EL (cell line): ENCODE measurements at places on chromosomes 6 and 20.
A peak's percentile ranks its signal among the peaks of the same experiment; 100 is the strongest.

- peak; percentile 44 for DNase-seq
These were observed 29.4 kb downstream of the THBS2 start for GRCh38 chr6:169224185-169224695.

GRCh38 chr6:82875573-82876185 lies 190.0 kb downstream of the UBE3D start:
- peak; percentile 88 for DNase-seq

GRCh38 chr20:17287503-17287902 lies 60.7 kb downstream of the PCSK2 start:
- DNase-seq: no peak

DNA sequence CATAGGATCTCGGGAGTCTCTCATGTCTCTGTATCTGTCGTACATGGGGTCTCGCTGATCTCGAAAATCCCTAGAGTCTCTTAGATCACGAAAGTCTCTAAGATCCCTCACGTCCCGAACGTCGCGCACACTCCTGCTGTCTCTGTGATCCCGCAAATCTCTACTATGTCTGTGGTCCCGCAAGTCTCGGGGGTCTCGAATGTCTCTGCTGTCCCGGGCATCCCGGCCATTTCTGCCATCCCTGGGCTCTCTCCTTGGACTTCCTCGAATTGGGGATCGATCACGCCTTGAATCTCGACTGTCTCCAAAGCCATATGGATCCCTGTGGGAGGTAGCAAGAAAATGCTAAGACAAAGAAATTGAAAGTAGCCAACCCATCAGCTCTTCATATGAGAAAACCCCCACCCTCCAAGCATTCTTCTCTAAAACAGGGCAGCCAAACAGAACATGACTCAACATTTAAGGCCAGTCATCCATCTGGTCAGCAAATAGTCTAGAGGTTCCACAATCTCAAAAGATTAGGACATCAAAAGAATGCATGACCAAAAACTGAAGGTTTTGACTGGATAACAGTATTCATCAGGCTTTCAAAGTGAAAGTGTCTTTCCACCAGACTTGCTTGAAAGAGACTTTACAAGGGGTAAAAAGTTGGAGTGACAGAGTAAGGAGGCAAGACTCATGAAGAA lies 19.4 kb downstream of the NCOA5 start:
- peak; percentile 78 for DNase-seq

GRCh38 chr20:63138855-63139341 lies 77.0 kb downstream of the YTHDF1 start:
- no peak for DNase-seq

GRCh38 chr6:14693301-14694192 lies 552.3 kb upstream of the JARID2 start:
- no peak for DNase-seq

GRCh38 chr6:44735630-44735963 lies 348.1 kb downstream of the CDC5L start:
- DNase-seq: peak; percentile 81

- DNase-seq: no peak
These were observed 48.1 kb downstream of the RIPOR2 start for GRCh38 chr6:24887545-24888140.

GRCh38 chr6:158018041-158018771 lies 36.5 kb downstream of the SYNJ2 start:
- no peak for DNase-seq

- DNase-seq: no peak
These were observed 130.5 kb downstream of the MRPL14 start for GRCh38 chr6:43996618-43997344.

DNA sequence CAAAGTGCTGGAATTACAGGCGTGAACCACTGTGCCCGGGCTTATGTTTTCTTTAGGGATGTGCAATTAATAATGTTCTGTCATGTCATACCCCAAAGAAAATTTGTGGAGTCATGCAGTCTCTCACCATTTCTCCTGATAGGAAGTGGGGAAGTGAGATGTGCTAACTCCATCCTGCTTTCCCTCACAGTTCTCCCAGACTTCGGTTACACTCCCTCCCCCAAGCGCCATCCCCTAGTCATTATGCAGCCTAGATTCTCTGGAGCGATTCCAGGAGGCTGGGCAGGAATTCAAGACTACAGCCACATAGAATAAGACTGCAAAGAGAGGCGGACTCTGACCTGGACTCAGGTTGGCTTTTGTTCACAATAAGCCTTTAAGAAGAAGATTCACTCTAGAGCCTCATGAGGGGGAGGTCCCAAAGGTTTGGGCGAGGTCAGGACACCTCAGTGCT lies 271.4 kb downstream of the ALDH8A1 start:
- DNase-seq: peak; percentile 44

DNA sequence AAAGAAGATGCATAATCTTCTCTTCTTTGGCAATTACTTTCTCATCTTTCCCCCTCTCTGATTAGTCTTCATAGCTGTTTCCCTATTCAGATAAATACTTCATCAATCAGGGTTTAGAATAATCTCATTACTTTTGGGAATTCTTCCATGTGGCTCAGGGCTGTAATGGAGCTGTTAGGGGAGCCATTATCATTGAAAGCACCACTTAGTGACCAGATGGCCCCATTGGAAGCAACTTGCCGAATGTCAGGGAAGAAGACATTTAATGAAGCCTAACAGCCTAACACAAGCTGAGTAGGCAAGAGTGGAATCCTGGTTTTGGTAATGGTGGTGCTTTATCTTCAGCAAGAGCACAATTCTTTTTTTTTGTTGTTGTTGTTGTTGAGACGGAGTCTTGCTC lies 45.0 kb downstream of the TIAM2 start:
- DNase-seq: no peak

DNA sequence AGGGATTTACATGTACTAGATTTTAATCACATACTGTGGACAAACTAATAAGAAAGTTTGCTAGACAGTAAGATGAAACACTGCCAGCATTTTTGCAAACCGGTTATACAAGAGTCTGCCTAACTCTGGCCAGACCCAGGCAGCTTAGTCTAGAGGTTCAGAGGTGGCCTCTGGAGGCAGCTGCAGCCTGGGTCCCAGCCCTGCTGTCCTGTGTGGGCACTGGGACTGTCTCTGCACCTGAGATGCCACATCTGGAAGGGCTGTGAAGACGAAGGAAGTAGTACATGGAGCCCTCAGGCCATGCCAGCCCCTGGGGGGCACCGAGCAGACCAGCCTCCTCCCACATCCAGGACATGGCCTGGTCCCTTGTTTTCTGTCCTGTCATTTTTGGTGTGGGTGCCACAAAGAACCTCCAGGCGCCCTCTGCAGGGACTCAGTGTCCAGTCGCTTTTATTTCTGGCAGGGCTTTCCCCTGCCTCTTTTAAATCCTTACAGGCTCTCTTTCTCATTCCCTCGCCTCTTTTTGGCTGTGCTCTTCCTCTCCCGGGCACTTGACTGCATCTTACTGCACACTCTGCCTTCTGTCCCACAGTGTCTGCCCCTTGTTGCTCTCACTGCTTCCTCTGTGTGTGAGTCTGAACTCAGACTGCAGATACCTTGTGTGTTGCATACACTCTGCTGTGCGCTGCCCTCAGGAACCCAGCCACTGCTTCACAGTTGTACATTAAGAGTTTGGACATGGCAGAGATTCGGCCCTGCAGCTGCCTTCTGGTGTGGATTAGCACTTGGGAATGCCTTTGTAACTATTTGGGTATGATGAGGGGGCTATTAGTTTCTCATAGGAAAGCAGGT lies 216.7 kb downstream of the ZDHHC14 start:
- DNase-seq: peak; percentile 50

GRCh38 chr6:54071821-54072340 lies 39.4 kb upstream of the MLIP start:
- DNase-seq: no peak

DNA sequence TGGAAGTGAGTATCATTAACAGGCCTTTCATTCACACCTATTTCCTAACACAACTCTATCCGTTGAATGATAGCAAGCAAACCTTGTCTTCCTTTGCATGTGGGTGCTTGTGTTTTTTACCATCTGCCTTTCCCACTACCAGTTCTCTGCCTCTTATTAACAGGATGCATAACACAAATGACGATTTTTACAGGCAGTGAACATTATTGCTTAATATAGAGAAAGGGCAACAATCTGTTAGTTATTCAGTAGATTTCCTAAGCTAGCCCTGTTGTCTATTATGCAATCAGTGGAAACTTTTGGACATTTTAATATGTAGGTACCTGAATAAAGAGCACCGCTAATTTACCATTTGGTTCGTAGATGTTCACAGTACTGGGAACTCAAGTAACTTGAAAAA lies 348.8 kb upstream of the PLCB4 start:
- DNase-seq: no peak

DNA sequence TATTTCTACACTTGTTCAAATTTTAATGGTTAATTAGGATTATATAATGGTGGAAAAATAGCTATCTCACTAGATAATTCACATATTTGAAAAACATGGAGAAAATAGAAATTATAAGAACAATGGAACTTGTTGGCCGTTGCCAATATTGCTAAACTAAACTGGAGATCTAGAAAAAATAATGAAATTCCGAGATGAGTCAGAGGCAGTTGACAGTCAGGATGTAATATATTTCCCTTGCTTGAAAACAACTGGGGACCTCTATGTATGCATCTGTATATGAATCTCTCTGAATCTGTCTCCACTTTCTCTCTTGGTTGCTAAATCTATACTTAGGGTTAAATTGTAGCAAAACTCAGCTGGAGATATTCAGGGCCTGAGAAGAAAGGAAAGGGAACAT lies 1108.2 kb upstream of the GJE1 start:
- DNase-seq: no peak

DNA sequence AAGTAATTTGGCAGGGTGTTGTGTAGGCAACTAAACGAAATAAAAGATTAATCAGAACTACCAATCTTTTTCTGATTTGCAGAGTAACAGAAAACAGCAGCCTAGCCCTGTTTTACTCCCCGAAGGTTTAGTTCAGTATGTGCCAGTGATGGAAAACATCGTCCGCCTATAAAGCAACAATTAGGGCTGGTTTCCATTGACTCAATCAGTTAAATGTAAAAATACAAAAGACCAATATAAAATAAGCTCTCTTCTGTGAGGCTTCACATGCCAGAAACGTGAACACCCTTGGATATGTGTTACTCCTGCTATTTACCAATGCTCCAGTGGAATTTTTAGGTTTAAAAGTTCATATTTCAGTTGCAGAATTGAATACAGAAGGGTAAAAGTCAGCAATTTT lies 210.5 kb upstream of the RSPO3 start:
- DNase-seq: no peak

DNA sequence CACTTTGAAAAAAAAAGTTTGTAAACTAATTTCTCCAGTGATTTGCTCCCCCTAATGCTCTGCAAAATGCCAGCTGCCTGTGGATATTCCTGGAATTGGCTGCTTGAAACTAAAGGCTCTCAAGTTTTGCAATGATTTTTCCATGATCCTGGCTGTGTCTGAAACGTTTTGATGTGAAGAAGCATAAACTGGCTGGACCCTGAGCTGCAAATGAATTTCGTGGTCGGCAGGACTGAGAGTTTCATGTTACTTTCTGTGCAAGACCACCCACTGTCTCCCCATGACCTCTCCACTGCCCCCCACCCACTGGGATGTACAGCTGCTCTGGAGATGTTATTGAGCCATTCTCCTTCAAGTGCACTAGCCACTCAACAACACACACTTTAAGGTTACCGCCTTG lies 171.3 kb upstream of the SSTR4 start:
- DNase-seq: no peak

DNA sequence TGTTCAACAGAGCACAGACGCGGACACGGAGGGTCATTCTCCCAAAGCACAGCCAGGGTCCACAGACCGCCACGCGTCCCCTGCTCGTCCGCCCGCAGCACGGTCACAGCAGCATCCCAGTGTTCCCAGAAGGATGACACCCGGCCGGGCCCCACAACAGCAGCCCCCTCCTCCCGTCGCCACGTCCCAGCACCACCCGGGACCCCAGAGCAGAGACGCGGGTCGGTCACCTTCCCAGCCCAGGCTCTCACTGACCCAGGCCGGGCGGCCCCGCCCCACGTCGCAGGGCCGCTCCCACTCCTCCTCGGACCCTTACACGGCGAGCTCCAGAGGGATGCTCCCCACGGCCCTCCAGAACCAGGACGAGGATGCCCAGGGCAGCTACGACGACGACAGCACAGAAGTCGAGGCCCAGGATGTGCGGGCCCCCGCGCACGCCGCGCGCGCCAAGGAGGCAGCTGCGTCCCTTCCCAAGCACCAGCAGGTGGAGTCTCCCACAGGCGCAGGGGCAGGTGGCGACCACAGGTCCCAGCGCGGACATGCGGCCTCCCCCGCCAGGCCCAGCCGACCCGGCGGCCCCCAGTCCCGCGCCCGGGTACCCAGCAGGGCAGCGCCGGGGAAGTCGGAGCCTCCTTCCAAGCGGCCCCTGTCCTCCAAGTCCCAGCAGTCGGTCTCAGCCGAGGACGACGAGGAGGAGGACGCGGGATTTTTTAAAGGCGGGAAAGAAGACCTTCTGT lies 64.3 kb downstream of the FNDC1 start:
- no peak for DNase-seq

- DNase-seq: peak; percentile 14
These were observed 1.5 kb upstream of the STX16 start for GRCh38 chr20:58649288-58650180.

DNA sequence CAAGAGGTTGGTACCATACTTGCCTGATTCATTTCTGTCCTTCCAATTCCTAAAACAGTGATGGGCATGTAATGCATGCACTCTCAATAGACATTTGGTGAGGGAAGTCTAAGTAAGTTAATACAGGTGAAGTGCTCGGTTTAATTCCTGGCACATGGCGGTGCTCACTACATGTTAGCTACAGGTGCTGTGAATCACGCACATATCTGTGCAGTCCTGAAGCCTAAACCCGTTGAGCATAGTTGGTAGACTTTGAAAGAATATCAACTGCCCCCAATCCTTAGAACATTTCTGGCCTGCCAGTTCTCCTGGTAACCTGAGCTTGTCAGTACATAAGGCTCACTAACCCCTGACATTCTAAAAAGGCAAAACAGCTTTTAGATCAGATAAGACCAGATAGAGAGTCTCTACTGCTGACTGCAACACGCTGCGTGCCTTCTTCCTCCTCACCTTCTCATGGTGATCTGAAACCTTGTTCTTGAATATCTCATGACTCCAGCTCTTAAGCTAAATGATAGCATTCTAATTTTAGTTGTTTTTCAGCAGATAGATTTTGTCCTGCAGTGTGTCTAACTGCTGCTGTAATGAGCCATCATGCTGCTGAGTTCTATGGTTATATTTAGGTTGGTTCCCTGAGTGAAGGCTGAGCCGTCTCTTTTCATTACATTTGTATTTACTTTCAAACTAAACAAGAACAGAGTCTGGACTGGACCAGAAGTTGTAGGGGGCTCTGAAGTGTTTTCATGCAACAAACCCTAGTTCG lies 328.5 kb upstream of the QKI start:
- no peak for DNase-seq

- no peak for DNase-seq
These were observed 12.2 kb downstream of the EPHA7 start for GRCh38 chr6:93407186-93407585.

- no peak for DNase-seq
These were observed 41.5 kb upstream of the SMIM28 start for GRCh38 chr6:138336221-138336620.
